Dermis microvascular lymphatic vessel endothelial cell (primary cell): ENCODE measurements at places on chromosomes 16 and 17. TPM values are rescaled to one million over a fixed set of nuclear protein-coding genes. Genes with fewer than 3 reads are reported as not detected.

SARM1 gene
- 1.8 and 3.7 TPM in 2 replicates for total RNA-seq

SLC13A2 gene
- not detected in 2 replicates for total RNA-seq

CDH11 gene
- total RNA-seq: 1.5 and 4.2 TPM in 2 replicates

CSF3 gene
- total RNA-seq: 0.13 and 0.90 TPM in 2 replicates

SPATA32 gene
- not detected in 2 replicates for total RNA-seq

PITPNM3 gene
- 0.13 and 0.26 TPM in 2 replicates for total RNA-seq

NECAB2 gene
- not detected in 2 replicates for total RNA-seq

CFAP97D1 gene
- under 0.01 TPM in 1 of 2 replicates, not detected in the other for total RNA-seq

DUSP14 gene
- total RNA-seq: 21.1 and 23.5 TPM in 2 replicates

STH gene
- not detected in 2 replicates for total RNA-seq

KRTAP16-1 gene
- total RNA-seq: not detected in 2 replicates

IL21R gene
- under 0.01 and 0.13 TPM in 2 replicates for total RNA-seq

C17orf100 gene
- total RNA-seq: 0.13 and 0.63 TPM in 2 replicates

TBC1D3G gene
- total RNA-seq: not detected in 2 replicates

AOC2 gene
- 0.25 and 0.26 TPM in 2 replicates for total RNA-seq

ACAP1 gene
- 0.26 and 1.0 TPM in 2 replicates for total RNA-seq

DHRS7C gene
- not detected in 2 replicates for total RNA-seq

SLC16A13 gene
- 1.4 and 2.0 TPM in 2 replicates for total RNA-seq

PDE6G gene
- 1.3 and 5.3 TPM in 2 replicates for total RNA-seq

OR2C1 gene
- under 0.01 TPM in 1 of 2 replicates, not detected in the other for total RNA-seq

KRTAP3-2 gene
- total RNA-seq: not detected in 2 replicates

USP31 gene
- 15.0 and 28.1 TPM in 2 replicates for total RNA-seq

CXCL16 gene
- total RNA-seq: 1.2 and 2.4 TPM in 2 replicates

TPSAB1 gene
- not detected in 2 replicates for total RNA-seq

CIITA gene
- under 0.01 and 0.13 TPM in 2 replicates for total RNA-seq

DPEP2 gene
- total RNA-seq: 4.1 and 25.5 TPM in 2 replicates

TRIM16 gene
- total RNA-seq: 41.5 and 58.3 TPM in 2 replicates

CCL18 gene
- not detected in 2 replicates for total RNA-seq

FBXL20 gene
- 8.2 and 13.4 TPM in 2 replicates for total RNA-seq

PIRT gene
- total RNA-seq: not detected in 2 replicates
